Fibroblast of skin of right biceps (primary cell): ENCODE measurements at places on chromosomes 5 and 9.

GRCh38 chr9:79263628-79264027 is 308.1 kb upstream of the TLE4 start:
- peak; percentile 63 for DNase-seq

- no peak for DNase-seq
These were observed 10.6 kb downstream of the ACSL6 start for GRCh38 chr5:132000677-132001453.

- DNase-seq: no peak
These were observed 5.8 kb downstream of the GRK6 start for GRCh38 chr5:177432143-177432838.

DNA sequence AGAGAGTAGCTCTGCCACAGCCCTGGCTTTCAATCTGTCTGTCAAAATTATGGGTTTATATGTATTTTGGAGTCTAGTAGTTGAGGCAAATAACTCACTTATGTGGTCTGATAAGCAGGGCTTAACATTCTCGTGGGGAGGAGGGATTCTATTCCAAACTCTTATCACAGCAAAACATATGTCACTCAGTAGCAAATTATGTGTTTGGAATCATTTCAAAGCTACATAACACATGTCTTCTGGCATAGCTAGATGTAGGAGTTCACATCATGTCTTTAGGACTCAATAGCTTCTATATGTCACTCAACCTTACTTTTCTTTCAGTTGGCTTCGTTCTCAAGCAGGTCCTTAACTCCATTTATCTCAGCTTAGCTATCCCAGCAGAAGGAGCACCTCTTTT is 144.5 kb upstream of the SEMA6A start:
- DNase-seq: no peak

DNA sequence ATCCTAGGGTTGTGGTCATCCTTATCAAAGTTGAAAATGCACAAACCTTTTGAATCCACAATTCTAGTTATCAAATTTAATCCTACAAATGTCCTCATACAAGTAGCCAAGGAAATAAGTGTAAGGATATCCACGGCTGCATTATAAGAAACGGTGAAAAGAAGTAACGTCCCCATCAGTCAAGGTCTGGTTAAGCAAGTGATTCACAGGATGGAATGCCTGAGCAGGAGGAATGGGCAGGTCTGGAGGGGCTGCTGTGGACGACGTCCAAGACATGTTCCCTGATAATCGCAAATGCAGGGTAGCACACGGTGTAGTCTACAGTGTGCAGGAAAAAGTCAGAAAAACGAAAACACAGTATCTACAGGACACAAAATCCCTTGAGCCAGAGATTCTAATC is 118.6 kb downstream of the ADAMTS2 start:
- DNase-seq: no peak

DNA sequence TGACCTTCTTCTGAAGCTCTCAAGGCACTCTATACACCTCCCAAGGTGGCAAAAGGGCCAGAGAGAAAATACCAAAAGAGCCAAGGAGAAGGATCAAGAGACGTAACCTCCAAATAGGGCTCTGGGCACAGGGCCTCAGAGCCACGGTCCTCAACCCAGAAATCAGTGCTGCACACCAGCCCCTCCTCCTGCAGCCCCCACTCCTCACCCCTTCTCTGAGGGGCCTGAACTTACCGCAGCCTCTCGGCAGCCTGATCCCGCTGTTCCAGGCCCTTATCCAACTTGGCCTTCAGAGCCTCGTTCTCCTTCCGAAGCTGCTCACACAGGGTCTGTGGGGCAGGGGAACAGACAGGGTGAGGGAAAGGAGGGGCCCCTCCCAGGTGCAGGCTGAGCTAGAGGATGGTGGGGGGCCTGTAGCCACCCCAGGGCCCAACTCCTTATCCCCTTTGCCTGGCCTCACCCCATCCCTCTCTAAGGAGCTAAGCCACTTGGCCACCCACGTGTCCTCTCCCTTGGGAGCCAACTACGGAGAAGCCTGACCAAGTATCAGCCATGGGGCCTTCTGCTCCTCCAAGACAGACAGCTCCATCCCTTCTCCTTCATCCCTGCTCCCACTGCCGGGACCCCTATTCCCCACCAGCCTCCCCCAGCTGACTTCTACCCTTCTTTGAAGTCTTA is 28.8 kb downstream of the TNIP1 start:
- no peak for DNase-seq

- no peak for DNase-seq
These were observed 150.1 kb downstream of the MEF2C start for GRCh38 chr5:88732862-88733261.

DNA sequence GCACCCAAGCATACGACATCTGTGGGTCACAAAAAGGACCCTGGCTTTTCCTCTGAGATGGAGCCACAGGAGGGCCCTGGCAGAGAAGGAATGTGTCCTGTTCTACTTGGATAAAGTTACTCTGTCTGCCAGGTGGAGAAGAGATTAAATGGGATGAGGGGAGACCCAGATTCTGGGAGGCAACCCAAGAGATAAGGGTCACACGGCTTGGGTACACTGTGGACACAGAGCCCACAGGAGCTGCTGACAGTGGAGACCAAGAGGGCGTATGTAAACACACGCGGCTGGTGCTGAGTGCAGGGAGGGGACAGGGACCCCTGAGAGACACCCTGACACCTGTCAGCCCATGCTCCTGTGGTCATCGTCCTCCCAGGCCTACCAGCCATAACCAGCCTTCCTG is 6.2 kb downstream of the CDK20 start:
- DNase-seq: no peak

DNA sequence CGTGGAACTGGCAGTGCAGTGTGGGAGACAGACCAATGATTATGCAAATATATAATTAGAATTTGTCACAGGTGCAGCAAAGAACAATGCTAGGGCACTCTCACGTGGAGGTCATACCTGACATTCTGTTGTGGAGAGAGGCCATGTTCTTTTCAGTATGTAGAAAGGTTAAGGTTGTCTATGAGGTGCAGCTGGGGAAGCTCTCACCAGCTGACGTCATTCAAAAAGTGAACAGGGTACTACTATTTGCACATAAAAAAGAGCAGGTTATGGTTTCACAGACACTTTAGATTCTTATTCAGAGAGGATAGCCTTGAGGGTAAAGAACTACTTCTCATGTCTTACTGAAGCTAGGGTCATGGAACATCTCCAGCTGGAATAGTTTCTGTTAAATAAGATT is 19.1 kb downstream of the SH3GL2 start:
- DNase-seq: no peak

GRCh38 chr5:112795944-112796678 is 58.4 kb downstream of the APC start:
- peak; percentile 15 for DNase-seq

- no peak for DNase-seq
These were observed 7.1 kb upstream of the NANS start for GRCh38 chr9:98049288-98050072.

DNA sequence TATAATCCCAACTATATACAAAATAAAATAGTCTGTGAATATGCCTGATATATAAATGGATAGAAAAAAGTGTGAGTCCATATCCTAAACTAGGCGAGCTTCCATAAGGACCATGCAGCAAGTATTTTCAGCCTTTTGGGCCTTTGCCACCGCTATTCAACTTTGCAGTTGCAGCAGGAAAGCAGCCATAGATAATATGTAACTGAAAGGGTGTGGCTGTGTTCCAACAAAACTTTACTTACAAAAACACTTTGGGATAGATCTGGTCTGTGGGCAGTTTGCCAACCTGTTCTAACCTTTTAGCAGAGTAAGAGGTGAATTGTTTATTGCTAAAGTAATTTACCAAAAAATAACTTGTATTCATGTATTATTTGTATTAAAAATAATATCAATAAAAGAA is 127.8 kb upstream of the GPR151 start:
- no peak for DNase-seq
